Hematopoietic multipotent progenitor cell (in vitro differentiated cells): ENCODE measurements at places on chromosomes 12 and 14. TPM values are rescaled to one million over a fixed set of nuclear protein-coding genes. Genes with fewer than 3 reads are reported as not detected.

GRCh38 chr14:71960494-71961353, 28.5 kb downstream of the RGS6 start:
- DNase-seq: no peak

- no peak for DNase-seq
Observed at GRCh38 chr12:24950231-24950834, 1.4 kb upstream of the BCAT1 start.

- no peak for DNase-seq
Observed at GRCh38 chr14:77338302-77338701, 17.5 kb downstream of the GSTZ1 start.

DNA sequence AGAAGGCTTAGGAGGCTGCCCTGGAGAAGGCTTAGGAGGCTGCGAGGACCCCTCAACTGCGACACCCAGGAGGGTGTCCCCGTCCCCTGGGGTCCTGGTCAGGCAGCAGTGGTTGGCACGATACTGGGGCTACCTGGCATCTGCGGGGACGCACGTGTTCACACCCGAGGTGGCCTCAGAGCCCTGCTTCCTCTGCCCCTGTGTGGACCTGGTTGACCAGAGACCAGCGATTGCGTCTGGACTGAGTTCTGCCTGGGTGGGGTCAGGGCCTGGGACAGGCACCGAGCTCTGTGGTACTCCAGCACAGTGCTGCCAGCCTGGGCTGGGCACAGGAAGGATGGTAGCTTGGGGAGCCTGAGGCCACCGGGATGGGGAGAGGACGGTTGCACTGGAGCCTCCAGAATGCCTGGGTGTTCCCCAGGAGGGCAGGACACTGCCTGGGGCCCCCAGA, 735 bp downstream of the ASPG start:
- no peak for DNase-seq

DNA sequence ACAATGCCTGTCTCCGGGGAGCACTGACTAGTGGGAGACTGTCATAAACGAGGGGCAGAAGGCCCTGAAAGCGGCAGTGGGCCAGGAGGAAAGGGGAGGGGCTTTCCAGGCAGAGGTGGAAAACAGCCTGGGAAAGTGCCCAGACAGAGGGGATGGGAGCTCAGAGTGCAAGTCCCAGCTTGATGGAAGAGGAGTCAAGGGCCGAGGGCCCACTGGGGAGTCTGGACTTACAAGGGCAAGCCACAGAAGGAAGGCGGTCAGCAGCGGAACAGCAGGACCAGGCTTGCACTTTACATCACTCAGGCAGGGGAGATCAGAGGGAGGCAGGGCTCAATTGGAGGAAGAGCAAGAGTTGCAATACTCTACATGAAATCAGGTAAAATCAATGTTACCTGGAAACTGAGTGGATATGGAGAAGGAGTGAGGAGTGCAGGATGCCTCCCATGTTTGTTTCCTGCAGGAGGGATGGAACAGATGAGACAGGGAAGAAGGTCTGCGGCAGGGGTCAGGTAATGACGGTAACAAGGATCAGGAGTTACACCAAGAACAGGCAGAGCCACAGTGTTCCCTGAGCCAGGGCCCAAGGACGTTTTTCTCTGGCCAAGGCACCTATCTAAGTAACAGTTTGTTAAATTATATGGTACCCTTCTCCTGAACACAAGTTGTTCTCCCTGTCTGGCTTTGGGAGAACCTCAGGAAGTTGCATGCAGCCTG, 23.8 kb downstream of the PXN start:
- no peak for DNase-seq

DNA sequence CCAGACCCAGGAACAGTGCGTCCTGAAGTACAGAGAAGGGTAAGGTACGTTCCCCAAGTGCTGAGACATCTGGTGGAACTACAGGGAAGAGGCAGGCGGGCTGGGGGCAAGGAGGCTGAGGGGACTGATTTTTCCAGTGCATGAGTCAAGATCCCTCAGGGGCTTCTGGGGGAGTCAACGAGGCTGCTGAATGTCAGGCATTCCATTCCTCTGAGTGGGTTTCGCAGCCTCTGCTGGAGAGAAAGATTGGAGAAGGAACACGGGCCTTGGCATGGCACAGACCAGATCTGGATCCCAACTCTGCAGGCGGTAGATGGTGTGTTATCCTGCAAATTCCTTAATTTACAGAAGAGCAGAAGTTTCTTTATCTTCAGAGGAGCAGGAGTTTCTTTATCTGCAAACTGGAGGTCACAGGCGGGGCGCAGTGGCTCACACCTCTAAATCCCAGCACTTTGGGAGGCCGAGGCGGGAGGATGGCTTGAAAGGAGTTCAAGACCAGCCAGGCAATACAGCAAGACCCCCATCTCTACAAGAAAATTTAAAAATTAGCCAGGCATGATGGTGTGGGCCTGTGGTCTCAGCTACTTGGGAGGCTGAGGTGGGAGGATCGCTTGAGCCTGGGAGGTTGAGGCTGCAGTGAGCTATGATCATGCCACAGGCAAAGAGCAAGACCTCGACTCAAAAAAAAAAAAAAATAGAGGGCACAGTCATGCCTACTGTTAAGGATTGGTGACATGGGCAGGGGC, 132.6 kb upstream of the MAP1LC3B2 start:
- DNase-seq: no peak

GRCh38 chr12:76921100-76921471, 42.3 kb upstream of the CSRP2 start:
- DNase-seq: no peak

- DNase-seq: no peak
Observed at GRCh38 chr12:116434155-116435011, 124.8 kb upstream of the MAP1LC3B2 start.

- DNase-seq: no peak
Observed at GRCh38 chr12:19382563-19382962, 56.7 kb upstream of the AEBP2 start.

DNA sequence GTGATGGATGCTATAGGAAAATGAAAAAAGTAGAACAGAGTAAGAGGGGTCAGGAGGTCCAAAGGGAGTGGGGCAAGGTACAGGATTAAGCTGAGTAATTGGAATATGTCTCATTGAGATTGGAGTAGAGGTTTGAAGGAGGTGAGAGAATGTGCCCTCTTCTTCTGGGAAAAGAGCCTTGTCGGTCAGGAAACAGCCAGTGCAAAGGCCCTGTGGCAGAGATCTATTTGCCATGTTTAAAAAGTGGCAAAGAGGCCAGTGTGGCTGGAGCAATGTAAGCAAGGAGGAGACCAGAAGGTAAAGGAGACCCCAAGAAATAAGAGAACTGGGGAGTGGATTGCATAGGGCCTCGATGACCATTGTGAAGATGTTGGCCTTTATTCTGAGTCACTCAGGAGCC, 706.5 kb downstream of the MED13L start:
- DNase-seq: no peak

DNA sequence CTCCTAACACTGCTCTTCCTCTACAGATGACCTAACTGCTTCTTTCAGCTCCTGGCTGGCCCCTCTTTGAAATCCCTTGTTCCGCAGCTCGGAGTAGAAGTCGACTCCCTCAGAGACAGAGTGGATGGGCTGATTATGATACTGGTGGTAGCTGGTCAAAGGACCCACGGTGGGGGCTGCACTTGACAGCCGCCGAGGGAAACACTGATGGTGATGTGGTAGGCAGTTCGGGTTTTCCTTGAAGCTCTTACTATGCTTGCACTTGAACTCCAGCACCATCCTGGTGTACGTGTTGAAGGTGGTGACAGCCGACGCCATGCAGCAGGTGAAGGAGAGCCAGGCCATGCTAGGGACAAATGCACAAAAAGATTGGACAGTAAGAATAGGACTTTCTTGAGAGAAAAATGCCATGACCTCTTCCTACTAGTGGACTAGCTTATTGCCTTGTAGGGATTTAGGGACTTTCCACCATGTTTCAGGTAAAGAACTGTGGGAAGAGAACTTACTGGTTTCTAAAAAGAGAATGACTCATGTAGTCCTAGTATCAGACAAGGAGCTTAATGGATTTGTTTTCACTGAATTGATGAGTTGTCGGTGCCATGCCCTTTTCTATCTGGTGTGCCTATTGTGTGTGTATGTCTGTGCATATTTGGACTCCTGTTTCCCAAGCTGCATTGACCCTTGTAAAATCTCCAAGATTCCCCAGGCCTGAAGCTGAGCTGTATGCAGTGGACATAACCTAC, 18.4 kb downstream of the GSG1 start:
- DNase-seq: no peak

- no peak for DNase-seq
Observed at GRCh38 chr12:20946732-20947131, 136.2 kb downstream of the SLCO1B3 start.

DNA sequence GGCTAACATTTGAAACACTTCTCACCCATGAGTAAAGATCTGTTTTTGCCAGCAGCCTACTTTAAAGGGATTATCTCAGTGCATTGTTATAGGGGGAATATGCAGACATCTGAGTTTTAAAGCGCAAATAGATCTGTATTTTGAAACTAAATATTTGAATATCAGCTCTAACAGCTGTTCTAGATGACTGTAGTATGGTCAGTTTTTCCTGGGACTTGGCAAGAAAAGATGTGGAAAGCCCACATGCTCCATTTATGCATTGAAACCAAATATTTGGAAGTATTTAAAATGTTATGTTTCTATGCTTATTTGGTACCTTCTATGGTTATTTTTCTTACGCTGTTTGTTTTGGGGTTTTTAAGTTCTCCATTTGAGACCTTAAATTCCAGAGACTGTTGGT, 41.7 kb downstream of the RIC8B start:
- no peak for DNase-seq

GRCh38 chr12:132208153-132208823, 64.0 kb downstream of the NOC4L start:
- no peak for DNase-seq

GRCh38 chr12:2652401-2653081, 142.2 kb upstream of the FKBP4 start:
- DNase-seq: no peak

DNA sequence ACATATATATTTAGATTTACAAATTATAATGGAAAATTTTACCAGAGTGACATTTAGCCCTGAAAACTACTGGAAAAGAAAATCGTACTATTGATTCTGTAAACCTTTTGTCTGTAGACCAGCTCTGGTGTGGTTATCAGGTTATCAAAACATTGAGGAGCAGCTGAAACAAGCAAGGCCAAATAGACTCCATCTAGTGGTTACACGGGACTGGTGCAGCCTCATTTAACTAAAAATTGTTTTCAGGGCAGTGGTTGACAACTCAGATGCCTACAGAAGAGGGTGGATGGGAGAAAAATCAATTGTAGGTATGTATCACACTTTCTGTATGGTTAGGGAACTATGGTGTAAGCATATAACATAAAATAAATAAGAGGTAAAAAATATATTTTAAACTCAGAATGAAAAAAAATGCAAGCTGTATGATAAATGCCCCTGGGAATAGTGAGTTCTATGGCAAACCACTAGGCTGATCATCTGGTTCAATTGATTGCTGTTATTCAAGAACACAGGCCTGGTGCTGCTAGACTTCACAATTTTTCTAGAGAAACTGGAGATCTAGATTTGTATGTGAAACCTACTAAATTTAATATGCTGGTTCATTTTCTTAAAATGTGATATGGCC, 51.2 kb downstream of the ACSS3 start:
- peak; percentile 13 for DNase-seq

GRCh38 chr12:131487388-131488124, 223.3 kb upstream of the SFSWAP start:
- no peak for DNase-seq

DNA sequence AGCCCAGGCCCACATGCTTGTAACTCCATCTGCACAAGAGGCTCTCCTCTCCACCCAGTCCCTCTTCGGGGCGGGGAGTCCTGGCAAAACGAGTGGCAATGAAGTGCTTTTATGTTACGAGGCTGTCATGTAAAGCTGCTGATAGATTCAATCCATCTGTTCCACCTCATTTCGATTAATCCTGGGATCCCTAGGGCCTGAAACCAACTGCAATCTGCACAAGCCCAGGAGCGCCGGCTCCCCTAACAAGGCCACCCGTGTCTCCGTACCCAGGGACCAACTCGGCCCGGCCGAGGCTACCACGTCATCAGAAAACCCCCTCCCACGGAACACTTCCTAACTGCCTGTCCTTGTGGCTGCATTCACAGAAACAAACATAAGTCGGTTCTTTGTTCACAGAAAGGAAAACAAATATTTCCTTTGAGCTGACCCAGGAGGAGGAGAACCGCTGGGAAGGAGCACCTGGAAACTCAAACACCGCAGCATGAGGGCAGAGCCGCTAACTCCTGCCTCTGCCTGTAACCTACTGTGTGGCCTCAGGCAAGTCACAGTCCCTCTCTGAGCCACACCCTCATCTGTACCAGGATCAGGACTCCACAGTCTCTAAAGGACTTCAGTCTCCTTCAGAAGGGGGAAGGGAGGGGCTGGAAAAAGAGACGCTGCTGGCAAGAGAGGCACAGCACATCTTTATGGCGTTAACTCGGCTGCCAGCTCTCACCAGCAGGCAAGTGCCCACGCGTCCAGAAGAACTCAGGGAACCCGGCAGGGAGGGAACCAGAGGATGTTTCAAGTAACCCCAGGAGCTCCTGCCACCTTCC, 47.8 kb downstream of the CCDC88C start:
- no peak for DNase-seq

DNA sequence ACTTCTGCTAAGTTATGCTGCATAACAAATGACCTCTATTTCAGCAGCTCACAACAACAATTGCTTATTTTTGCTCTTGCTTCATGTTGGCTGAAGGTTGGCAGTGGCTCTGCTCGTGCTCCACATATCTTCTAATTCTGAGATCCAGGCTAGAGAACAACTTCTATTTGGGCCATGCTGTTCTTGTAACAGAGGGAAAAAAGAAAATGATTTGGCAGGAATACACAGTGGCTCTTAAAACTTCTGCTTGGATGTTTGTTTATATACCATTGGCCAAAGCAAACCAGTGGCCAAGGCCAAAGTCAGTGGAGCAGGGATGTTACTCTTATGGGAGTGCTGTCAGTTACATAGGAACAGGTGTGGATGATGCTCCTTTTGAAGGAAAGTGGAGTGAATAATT, 32.1 kb downstream of the GPHN start:
- DNase-seq: no peak

DNA sequence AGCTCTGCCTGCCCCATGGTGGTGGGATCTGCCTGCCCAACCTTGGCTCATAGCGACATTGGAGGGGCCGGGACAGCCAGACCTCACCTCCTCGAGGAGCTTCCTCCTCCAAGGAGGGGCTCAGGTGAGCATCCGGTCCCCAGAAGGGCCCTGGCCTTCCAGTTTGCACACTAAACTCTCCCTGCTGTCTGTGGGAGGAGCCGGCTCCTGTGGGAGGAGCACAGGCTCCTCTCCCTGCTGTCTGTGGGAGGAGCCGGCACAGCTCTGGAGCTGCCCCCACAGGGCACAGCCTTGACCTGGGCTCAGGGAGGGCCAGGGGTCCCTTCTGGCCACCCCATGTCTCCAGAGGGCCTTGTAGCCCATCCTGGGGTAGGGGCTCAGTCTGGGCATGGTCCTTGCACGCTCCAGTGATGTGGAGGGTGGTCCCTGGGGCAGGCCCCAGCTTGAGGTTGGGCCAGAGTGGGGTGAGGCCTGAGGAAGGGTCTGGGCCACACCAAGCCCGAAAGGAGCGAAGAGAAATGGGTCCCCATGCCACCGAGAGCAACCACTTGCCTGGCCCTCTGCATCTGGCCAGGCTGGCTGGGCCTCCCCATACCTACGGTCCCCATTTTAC, 147.5 kb upstream of the C14orf180 start:
- DNase-seq: no peak

GRCh38 chr12:130212384-130212989, 50.2 kb downstream of the FZD10 start:
- no peak for DNase-seq

Gene UBC
- total RNA-seq: 932 TPM

Gene TNFAIP2
- total RNA-seq: 50.6 TPM

Gene GLS2
- total RNA-seq: 0.81 TPM

Gene TAS2R30
- total RNA-seq: 7.8 TPM

Gene PCNX4
- total RNA-seq: 51.4 TPM

Gene HOXC9
- not detected for total RNA-seq

Gene LRTM2
- total RNA-seq: under 0.01 TPM

Gene KITLG
- under 0.01 TPM for total RNA-seq
